ENCODE measurements at places on chromosomes 2 and 18. TPM values are rescaled to one million over a fixed set of nuclear protein-coding genes. Genes with fewer than 3 reads are reported as not detected.

- no peak for DNase-seq
Measured at GRCh38 chr2:108980076-108980475, 8.9 kb downstream of the EDAR start.

DNA sequence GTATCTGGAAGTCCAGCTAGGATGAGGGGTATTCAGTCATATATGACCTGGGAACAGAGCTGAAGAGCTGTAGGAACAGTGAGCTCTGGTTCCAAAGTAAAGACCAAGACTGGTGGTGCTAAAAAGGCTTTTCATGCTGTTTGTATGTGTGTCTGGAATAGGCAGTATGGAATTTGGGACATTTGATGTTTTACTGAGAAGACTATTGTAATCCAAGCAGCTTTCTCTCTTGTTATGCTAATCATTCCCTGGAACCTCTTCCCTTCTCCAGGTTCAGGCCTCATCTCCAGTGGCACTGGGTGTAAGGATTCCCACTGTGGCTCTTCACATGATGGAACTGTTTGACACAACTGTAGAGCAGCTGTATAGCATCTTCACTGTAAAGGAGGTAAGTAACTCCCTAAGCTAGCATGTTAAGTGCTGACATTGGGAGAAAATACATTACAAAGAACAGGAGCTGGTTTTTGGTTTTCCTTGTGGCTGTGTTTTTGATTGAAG is 23.3 kb downstream of the C2orf74 start:
- DNase-seq, result no peak

Gene SPHKAP
- 0.38 TPM for polyA plus RNA-seq

DNA sequence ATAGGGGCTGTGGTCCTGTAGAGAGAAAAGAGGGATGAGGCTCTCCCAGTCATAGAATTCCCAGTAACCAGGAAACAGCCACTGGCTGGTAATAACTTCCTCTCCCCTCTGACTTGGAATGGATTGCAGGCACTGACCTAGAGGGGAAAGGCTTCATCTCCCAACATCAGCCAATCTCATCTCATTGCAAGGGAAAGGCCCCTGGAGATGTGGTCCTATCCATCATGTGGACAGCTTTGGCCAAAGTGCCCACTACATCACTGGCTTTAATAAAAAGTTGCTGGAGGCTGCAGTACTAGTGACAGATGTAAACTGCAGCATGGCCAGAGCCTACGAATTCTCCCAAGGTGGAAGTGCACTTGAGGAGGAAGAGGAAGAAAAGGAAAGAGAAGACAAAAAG is 820.5 kb upstream of the CELF4 start:
- DNase-seq, result no peak

DNA sequence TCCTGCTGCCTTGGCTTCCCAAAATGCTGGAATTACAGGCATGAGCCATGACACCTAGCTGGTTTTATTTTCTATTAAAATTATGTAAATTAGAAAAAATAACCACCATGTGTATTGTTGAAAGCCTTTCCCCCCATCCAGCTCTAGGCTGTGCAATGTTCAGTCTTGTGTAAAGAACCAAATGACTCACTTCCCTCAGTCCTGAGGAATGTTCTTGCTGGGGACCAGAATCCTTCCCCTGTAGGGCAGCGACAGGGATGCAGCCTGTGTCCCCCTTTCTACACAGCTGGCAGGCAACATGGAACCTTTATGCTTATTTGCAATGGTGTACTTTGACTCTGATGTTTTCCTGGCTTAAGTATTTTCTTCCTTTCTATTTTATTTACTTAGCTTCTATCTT is 29.4 kb downstream of the AOX1 start:
- DNase-seq, result no peak

Gene ATP8B1
- 31.4 TPM for polyA plus RNA-seq

- no peak for DNase-seq
Measured at GRCh38 chr2:202771336-202771735, 100.2 kb downstream of the ICA1L start.

GRCh38 chr2:176105730-176106580 is 1.1 kb upstream of the HOXD11 start:
- no peak for DNase-seq

Gene GDF7
- polyA plus RNA-seq, result 4.9 TPM

Measured in left renal pelvis (tissue), 4 donors.